ENCODE measurements at places on chromosomes 3 and 15.

DNA sequence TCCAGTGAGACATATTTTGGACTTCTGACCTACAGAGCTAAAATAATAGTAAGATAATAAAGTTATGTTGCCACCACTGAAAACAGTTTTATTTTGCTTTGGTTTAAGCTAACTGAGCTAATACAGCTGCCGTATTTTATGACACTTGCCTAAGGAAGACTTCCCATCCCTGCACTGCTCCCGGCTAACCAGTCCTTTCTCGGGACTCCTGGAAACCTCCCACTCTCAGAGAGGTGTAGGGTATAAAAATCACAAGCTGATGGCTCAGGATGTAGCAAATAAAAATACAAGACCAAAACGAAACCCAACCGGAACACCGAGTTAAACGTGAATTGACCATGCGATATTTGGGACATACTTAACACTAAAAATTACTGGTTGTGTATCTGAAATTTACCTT lies 448 bp upstream of the KBTBD12 start:
- DNase-seq: no peak

GRCh38 chr3:45409921-45410320 lies 21.5 kb downstream of the LARS2 start:
- no peak for DNase-seq

GRCh38 chr15:69403594-69403993 lies 10.6 kb upstream of the KIF23 start:
- no peak for DNase-seq

- no peak for DNase-seq
Measured at GRCh38 chr3:190076136-190076535, 44.6 kb downstream of the P3H2 start.

- DNase-seq: no peak
Measured at GRCh38 chr15:71201477-71201876, 86.2 kb downstream of the THSD4 start.

GRCh38 chr3:197901626-197902025 lies 48.4 kb upstream of the RPL35A start:
- DNase-seq: no peak

- no peak for DNase-seq
Measured at GRCh38 chr15:37940876-37941275, 6.4 kb downstream of the TMCO5A start.

- DNase-seq: peak; percentile 41
Measured at GRCh38 chr3:71984843-71985613, 200.1 kb upstream of the PROK2 start.

DNA sequence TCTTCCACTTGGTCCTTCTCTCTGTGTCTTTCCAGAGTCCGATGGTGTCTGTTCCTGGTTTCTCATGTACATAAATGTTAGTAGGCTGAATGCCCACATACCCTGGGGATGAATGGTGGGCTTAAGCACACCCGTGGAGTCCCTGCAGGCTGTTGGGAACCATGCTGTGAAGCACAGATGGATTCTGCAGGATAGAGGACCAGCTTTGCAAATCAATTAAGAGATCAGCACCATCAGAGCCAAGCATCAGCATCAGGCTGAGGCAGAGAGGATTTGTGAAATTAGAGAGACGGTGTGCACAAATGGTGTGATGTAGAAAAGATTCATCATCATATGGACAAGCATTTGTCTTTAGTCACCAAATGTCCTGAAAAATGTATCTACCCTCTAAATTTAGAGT lies 127.1 kb downstream of the SV2B start:
- no peak for DNase-seq

- DNase-seq: no peak
Measured at GRCh38 chr3:177345973-177346503, 148.8 kb upstream of the TBL1XR1 start.

- DNase-seq: no peak
Measured at GRCh38 chr3:49253512-49253911, 23.5 kb downstream of the C3orf62 start.

- no peak for DNase-seq
Measured at GRCh38 chr3:170723241-170723640, 137.4 kb upstream of the SLC7A14 start.

DNA sequence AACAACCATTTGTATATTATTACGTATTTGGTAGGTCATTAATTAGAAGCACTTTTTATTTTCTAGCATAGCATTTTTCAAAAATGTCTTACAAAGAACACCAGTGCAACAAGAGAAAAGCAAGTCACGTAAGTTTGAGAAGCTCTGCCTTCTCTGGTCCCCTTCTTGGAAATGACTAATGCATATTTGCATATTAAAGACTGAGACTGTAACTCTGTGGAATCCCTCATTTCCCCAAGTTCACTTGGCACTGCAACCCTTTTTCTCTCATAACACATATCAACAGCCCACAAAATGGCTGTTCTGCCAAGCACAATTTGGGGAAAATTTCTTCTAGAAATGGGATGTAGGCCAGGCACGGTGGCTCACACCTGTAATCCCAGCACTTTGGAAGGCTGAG lies 176.3 kb downstream of the ERC2 start:
- no peak for DNase-seq

GRCh38 chr15:34793901-34794300 lies 1.4 kb downstream of the ACTC1 start:
- DNase-seq: no peak

- DNase-seq: no peak
Measured at GRCh38 chr3:157464321-157464720, 27.7 kb downstream of the PTX3 start.

Data from activated naive CD4-positive, alpha-beta T cell treated with anti-CD3 and anti-CD28 coated beads, Interleukin-2, amount 10 ng/mL, durations not matched to agents 7 days and 5 days (primary cell).